GM12865 (cell line): ENCODE measurements at places on chromosomes 16 and 17.
A peak's percentile ranks its signal among the peaks of the same experiment; 100 is the strongest.

DNA sequence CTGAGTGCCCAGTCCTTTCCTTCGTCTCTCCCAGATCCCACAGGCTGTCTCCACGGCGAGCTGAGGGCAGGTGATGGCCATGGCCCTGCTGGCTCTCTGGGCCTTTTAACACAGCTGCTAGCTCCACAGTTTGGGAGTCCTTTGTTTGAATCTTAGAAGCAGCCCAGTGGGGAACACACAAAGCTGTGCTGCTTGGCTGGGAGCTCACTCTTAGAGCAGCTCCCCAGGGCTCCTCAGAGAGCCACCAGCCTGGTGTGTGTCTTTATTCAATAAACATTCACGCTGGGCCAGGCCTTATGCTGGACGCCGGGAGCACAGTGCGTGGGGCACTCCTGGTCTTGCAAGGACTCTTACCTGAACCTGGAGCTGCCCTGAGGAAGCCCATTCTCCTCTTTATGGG, 29.7 kb downstream of the WNT3 start:
- DNase-seq = no peak

DNA sequence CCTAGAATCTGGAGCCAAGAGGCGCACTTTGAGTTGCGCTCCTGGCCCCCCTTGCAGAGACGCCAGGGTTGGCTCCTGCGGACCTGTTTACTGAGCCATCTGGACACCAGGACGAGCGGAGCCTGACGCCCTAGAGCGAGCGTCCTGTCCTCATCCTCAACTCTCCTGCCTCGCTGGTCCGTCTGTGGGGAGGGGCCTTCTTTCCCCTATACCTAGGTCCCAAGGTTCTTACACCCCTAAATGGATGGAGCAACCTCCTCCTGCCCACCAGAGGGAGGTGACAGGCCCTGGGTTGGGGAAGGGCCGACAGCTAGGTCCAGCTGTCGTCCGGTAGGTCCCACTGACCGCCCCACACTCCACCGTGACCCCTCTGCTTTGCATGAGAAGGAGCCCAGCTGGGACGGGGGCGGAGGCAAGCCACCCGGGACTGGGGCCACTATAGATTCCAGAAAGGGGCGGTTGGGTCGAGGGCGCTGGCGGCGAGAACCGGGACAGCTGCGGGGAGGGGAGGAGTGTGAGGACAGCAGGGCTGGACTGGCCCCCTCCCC, 3.1 kb upstream of the LHX1 start:
- no peak for DNase-seq

GRCh38 chr17:45410144-45411091, 22.3 kb downstream of the ARHGAP27 start:
- DNase-seq = peak; percentile 81

- peak; percentile 78 for DNase-seq
Observed at GRCh38 chr17:41965694-41966462, 717 bp upstream of the CNP start.

GRCh38 chr16:85675251-85675874, 13.4 kb downstream of the GINS2 start:
- DNase-seq = no peak

DNA sequence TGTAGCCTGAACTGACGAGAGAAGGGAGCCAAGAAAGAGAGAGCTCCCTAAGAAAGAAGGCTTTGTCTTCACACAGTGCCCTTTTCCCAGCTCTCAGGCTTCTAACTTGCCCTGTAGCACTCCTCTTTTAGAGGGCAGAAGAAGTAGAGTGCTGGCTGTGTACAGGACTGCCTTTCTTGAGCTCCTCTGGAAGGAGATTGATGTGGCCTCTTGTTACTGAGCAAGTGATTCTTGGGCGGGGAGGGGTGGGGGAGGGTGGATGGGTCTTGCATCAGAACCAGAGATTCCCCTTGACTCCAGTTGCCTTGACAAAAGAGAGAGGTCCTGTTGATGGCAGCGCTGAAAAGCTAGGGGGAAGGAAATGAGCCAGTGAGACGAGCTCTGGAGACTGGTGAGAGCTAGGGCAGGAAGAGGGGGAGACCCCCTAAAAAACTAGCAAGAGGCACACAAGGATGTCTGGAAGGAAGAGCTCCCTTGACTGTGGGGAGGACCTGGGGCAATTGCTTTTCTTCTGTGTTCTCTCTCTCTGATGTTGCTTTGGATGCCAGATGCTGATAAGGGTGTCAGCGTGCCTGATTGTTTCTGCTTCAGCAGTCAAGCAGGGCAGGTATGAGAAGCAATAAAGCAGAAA, 18.4 kb downstream of the GPR179 start:
- DNase-seq = no peak

GRCh38 chr17:62110923-62111484, 45.9 kb upstream of the MED13 start:
- DNase-seq = no peak

DNA sequence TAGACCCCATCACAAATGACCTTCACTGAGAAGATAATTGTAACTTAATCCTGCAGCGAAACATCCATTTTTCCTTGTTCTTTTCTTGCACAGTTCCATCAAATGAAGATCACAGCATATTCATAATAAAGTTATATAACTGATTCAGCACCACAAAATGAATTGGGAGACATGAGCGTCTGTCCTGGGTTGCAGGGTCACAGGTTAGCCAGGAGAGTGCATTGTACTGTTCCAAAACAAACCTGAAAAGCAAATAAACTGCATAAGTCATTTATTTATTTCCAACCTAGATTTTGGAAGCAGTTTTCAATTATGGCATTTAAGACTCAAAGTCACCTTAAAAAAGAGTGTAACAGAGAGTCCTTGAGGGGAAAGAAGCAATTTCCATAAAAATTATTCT, 18.6 kb upstream of the INTS2 start:
- no peak for DNase-seq

DNA sequence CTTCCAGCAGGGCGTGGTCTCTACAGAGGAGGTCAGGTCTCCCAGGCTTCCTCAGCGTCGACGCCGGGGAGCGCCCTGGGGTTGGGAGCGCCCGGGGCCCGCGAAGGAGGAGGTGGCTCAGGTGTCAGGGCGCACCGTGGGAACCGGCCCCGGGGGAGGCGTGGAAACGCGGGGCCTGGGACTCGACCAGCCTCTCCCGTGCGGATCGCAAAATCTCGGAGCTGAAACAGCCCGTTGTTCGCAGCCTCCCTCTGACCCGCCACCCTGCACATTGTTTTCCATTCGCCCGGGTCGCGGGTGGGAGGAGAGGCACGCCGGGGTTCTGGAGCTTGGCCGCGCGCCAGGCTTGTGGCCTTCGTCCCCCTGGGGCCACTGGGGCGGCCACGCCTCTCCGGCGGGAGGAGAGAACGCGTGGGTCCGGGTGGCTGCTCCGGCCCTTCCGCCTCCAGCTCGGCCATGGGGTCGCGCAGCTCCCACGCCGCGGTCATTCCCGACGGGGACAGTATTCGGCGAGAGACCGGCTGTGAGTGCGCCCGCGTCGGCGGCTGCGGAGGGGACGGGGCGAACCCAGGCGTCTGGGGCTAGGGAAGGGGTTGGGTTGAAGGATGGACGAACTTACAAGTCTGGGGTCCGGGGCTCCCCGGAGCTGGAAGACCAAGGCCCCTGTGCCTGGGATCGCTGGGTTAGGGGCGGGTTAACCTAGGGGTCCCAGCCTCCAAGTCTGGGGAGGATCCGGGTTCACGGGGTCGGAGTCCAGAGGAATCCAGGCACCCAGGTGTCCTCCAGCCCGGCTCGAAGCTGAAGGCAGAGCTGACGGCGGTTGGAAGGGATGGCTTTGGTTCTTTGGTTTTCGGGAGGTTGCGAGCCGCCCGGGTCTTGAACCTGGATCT, at the start of gene CHP2:
Gene CHP2, plus strand, starts transcription at position 433 of the 890 bp plus-strand sequence. Its CDS starts 24 bp downstream, at position 457.
- DNase-seq = no peak

DNA sequence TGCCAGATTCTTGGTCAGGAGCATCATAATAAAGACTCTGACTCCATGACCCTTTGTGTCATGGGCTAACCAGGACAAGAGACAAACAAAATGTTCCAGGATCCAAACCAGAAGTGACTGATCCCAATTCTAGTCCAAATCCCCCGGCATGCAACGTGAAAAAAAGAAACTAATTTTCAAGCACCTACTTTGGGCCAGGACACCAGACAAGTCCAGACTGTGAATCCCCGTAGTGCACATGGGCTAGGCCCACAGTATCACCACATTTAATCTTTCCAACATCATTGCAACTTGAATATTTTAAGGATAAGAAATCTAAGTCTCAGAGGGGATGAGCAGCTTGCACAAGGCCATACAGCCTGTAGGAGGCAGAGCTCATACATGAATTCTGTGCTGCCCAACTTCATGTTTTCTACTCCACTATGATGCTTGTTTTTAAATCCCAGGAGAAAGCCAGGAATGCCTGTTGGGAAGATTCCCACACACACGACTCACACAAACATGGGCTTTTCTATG, 365.7 kb downstream of the NPIPA8 start:
- DNase-seq = no peak

DNA sequence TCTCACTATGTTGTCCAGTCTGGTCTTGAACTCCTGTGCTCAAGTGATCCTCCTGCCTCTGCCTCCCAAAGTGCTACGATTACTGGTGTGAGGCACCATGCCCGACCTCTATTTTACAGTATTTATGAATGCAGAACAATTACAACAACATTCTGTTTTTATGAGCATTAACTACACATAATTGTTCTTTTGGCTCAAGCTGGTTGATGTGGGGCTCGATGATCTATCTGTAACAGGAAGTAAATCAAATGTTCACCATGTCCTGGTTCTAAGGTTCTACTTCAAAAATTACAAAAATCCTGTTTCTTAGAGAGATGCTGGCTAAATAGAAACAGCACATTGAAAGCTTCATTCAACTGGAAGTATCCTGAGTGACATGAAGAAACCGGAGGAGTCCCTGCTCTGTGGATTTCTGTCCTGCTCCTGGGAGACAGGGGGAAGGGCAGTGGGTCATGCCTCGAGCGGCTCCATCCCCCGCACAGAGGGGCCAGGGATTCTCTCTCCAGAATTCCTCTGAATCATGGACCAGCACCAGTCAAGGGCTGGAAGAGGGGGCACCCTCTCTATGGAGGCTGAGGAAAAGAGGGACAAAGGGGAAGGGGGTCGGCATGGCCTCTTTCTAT, 31.5 kb downstream of the FA2H start:
- no peak for DNase-seq
